ENCODE measurements at places on chromosomes 2 and 18. TPM values are rescaled to one million over a fixed set of nuclear protein-coding genes. Genes with fewer than 3 reads are reported as not detected.

DNA sequence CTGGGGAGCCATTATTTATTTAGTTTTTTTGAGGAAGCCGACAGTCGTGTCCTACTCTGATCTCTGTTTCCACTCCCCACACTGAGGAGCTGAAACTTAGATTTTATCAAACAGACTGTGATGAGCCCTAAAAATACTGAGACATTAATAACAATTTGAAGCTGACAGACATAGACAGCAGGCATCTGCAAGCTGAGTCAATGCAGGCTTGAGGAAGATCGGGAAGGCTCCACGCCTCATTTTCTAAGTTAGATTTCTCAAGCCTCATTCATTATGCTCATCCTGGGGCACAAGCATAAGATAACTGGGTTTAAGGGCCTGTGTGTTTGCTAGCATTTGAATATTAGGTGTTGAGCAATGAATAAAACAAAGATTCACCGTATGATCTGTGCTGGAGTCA, 26.3 kb downstream of the EFR3B start:
- no peak for DNase-seq

MALL gene
- total RNA-seq = 184 TPM

DNA sequence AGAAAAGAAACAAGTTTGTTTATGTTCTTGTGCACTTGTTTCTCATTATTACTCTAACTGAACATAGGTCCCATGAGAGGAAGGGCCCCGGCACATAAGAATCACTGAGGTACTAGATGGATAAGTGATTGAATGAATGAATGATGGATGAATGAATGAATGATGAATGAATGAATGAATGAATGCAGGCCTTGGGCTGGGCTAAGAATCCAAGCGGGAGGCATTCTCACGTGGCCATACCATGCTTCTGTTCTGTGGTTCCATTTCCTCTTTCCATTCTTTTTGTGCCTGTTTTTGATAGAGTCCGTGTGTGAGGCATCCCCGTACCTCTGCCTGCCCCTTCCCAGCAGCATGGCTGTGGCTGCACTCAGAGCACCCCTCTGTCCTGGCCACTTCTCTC, 94.8 kb downstream of the SH3BP4 start:
- no peak for DNase-seq

DNA sequence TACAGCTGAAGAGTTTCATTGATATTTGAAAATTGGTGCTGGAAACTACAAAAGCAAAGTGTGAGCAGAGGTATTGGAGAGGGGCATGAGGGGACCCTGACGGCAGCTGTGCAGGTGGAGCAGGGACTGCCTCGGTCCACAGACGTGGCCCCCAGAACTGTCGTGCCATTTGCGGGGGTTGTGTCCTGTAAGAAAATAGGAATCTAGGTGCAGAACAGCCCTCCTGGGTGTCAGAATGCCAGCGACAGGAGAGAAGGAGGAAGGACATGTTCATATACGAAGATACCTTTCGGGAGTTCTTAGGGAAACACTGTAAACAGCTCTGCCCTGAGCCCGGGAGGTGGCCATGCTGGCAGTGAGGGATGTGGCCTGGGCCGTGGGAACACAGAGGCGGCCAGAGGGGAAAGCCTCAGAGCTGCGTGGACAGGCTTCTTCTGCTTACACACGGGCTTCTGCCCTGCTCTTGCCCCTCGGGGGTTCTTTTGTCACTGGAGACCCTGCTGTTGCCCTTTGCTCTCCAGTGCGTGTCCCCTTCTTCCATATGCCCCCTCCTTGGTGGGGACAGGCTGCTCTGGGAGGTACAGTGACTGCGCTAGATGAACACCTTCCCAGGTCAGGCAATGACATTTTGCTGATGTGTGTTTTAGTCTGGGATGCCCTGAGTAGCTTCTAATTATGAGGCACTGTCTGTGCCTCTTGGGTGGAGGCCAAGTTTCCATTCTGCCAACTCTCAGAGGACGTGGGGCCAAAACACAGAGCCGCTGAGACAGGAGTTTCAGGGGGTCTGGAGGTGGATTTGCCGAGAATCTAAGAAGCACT, 81.9 kb upstream of the TXNDC2 start:
- DNase-seq = no peak

DNA sequence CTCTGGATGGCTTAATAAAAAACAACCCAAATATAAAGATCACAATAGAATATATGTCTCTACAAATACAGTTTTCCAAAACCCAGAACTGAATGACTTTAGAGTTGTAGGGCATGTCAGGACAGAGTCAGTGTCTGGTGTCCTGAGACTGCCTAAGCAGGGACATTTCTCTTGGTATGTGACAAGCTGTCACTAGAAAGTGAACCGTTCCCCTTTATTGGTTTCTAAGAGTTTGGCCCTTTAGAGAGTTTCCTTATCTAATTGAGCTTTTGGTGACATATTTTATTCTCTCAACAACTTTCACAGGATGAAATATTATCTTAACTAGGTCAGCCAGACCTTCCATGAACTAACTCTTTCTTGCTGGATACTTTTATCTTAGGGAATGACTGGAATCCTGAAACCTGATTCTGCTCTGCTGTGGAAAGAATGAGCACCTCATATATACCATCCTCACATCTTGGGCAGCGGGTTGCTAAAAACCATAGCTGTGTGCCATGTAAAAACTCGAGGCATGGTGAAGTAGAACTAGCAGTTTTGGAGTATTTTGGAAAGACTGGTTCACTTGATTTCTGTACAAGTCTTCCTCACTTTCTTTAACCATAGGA, 54.8 kb downstream of the CAVIN2 start:
- no peak for DNase-seq

GRCh38 chr2:211113334-211114175, 557.2 kb downstream of the CPS1 start:
- DNase-seq = no peak

UGT1A3 gene
- total RNA-seq = not detected

ZNF385B gene
- 0.22 TPM for total RNA-seq

DNA sequence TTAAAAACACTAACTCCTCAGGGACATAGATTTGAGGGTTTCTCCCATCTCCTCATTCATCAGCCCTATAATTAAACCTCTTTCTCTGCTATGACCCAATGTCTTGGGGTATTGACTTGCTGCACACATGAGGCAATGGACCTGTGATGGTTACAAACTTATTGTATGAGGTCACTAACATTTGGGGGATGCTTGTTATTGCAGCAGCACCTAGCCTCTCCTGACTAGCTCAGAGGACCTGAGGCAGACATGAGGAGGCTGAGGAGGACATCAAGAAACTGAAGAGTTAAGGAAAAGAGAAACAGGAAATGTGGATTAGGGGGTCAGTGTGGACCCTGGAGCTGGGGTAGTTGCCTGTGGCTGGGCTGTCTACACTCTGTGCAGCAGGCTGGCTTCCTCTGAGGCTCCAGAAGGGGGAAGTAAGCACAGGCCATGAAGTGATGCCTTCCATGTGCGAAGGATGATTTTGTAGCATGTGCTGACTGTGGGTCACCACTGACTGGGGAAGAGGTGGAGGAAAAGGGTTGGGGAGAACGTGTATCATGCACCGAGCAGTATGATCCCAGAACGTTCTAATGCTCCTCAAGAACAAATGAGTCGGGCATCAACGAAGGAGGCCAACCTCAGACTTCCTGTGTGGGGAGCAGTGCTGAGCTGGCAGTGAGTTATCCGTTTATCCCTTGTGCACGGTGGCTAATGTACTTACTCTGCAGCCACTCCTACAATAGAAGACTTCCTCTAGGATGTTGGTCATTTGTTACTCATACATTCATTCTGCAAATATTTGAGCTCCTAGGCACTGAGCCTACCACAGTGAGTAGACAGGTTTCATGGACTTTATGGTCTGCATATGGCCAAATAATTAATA, 42.1 kb upstream of the RFX8 start:
- peak; percentile 97 for DNase-seq

DNA sequence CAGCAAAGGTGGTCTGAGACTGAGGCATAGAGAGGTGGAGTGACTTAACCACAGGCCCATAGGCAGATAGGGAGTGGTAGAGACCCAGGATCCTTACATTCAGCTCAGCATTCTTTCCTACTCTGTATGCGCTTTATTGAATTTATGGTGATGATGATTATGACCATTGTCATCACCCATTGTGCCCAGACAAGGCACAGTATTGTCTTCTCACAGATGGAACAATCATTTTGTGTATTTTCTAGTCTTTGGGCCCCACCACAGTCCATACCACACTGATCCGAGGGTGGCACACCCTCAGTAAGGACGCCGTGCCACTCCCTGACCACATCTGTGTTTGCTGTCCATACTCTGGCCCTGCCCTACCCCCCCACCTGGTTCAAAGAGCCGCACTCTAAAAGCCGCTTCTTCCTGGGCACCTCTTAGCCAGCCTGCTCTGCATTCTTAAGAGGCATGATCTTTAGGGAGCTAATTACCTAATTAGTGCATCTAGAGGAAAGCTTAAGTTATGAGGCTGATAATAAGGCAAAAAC, 179.6 kb upstream of the SMAD2 start:
- no peak for DNase-seq

GRCh38 chr2:167833294-167833693, 414.1 kb downstream of the STK39 start:
- DNase-seq = no peak

EGR4 gene
- total RNA-seq = not detected

- no peak for DNase-seq
Measured at GRCh38 chr18:47263430-47264307, 12.2 kb upstream of the SKOR2 start.

- no peak for DNase-seq
Measured at GRCh38 chr18:24766376-24766775, 305.9 kb downstream of the HRH4 start.

GRCh38 chr2:240136671-240137292, 677 bp upstream of the COPS9 start:
- no peak for DNase-seq

DNA sequence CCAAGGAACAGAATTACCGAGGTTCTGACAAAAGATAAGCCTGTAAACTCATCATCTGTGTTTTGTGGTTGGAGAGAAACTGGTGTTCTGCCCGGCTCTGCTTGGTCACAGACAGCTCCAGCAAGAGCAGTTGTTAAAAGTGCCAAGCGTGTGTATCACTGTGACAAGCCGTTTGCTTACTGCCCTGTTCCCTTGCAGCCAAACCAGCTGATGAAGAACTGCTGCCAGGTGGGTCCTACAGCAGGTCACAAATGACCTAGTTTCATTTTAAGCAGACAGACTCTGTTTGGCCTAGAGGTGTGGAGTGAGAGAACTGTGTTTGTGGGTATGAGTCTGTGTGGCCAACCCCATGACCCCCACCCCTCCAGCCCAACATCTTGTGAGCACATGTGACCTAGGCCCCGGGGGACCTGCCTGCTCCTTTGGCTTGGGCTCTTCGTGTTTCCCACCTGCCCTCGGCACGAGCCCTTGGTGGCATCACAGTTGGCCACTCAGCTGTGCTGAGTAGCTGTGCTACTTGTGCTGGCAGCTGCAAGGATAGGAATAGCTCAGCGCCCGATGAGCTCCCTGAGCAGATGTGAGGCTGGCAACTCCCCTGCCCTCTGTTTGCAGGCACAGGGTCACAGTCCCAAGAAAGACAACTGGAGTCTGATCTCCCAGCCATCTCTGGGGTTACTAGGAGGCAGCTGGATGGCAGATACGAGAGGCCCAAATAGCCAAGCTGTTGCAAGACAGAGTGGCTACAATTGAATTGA, 9.7 kb downstream of the OXER1 start:
- DNase-seq = no peak

SGPP2 gene
- total RNA-seq = not detected

GRCh38 chr2:62370321-62371250, 135.4 kb downstream of the TMEM17 start:
- no peak for DNase-seq

IL18RAP gene
- not detected for total RNA-seq

- DNase-seq = peak; percentile 82
Measured at GRCh38 chr2:5691221-5691984, 781 bp upstream of the SOX11 start.

SMYD1 gene
- total RNA-seq = not detected

DNA sequence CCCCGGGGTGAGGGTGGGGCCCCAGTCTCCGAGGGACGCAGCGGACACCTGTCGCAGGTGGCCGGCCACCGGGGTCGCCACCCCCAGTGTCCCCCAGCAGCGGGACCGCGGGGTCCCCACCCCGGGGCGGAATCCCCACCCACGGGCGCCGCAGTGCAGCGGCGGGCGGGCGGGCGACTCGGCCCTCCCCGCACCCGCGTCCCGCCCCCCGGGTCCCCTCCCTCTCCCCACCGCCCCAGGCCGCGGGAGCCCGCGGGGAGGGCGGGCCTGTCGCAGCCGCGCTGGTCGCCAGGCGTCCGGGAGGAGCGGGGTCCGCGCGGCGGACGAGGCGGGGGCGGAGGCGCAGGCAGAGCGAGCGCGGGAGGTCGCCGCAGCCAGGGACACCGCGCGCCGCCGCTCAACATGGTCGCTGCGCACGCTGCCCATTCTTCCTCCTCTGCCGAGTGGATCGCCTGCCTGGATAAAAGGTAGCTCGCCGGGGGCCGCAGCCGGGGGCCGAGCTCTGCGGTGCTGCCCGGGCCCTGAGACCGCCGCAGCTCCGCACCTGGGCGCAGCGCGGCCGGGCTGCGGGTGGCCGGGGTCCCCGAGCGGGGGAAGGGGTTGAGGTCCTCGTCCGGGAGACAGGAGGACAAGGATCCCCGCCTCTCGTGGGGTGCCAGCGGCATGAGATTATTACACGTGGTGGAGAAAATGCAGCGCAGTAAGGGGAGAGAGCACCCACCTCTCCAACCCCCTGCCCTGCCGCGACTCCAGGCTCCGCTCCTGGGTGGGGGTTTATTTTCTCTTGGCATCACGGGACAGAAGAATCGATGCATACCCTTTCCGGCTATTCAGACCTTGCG, at the start of gene RAPGEF4:
RAPGEF4 (plus strand) TSS at position 264 of the 842 bp plus-strand sequence; CDS start at position 403, 139 bp downstream.
- no peak for DNase-seq

ACMSD gene
- not detected for total RNA-seq

DNA sequence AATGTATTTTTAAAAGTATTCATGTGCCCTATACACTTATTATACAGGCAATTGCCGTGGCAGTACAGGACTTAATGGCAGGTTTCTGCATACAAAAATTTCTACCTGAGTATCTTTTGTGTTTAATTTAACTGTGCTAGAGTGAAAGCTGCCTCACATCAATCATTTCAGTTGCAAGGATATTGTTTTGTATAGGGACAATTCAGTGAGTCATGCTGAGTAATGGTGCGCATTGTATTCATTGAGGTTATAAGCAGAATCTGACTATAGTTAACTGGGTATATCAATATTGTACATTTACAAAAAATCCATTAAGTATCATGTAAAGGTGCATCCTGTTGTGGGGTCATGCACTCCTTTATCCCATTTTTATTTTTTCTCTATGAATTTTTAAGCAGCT, 121.5 kb downstream of the GCA start:
- DNase-seq = no peak

All from A172 (cell line).